ENCODE measurements at places on chromosomes 7 and 10.

DNA sequence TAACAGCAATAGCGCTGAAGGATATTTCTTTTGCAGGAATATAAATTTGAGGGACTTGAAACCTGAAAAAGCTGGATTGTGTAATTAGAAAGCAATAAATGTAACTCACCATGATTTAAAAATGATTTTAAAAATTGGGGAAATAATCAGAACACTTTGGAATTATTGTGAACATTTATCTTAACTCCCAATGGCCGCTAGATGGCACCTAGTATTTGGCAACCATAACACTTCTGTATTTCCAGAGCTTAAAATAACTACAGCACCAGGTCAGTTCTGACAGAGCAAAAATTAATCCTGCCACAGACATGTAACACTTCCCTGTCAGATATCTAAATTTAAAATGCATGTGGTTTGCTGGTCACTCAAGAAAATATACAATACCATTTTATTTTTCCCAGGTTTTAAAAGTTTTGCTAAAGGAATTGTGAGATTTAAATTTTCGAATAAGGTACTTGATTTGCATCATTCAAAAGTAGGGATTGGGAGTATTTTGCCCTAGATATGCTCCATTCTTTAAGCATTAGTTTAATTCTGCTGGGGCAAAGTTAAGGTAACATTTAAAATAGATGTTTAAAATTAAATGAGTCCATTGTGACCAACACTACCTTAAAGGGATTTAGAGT, 144.5 kb downstream of the PPP1R3A start:
- DNase-seq = peak; percentile 35

DNA sequence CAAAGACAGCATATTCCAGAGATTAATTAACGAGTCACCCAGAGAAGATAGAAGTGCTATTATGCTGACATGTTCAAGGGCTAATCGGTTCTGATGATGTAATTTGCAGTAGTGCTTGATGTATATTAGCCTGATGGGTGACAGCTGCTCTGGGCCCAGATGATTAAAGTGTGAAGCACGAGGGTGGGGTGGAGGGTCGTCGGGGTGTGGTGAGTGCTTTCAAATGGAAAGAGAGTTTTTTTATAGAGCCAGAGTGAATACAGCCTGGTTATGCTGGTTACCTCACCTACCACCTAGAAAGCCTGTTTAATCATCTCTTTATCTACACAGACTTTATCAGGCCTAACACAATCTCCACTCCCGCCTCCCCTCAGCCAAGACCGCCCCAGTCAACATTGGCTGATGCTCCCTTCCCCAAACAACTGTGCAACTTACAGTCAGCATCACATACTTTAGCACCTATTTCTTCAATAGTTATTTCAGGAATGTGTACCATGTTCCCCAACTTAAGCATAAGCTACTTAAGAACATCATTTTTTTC, 11.5 kb upstream of the STN1 start:
- DNase-seq = no peak

- DNase-seq = no peak
Observed at GRCh38 chr7:38066391-38066790, 111.7 kb upstream of the STARD3NL start.

DNA sequence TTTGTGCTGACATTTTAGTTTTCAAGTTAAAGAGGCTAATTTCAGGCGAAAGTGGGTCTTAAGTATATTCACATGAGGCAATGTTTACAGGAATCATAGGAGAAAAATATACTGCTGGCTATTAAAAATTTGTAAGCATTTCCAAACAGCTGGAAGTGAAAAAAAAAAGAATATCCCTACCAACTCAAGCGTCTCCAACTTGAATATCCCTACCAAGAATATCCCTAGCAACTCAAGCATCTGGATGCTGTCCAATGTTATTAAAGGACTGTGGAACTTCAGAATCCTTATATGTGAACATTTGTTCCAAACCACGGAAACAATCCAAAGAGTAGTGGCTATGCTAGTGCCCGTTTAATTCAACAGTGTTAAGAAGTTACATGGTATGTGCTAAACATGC, 1303.0 kb downstream of the GATA3 start:
- DNase-seq = no peak

DNA sequence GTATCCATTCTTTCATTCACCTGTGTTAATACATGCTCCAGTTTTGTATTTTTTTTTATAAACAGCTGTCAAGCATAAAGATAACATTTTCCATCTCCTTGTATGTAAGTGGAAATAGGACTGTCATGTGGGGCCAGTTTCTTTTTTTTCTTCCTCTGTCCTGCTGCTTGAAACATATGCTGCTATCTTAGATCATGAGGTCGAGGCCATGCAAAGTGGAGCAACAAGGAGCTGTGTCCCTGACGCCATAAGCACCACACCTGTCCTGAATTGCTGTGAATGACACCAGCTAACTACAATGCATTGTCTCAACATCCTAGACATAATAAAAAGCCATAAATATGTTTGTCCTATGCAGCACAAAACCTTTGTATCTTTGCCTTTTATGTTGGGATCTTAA, 37.7 kb upstream of the SLC26A4 start:
- no peak for DNase-seq
